ENCODE measurements at places on chromosomes 3 and 15.

DNA sequence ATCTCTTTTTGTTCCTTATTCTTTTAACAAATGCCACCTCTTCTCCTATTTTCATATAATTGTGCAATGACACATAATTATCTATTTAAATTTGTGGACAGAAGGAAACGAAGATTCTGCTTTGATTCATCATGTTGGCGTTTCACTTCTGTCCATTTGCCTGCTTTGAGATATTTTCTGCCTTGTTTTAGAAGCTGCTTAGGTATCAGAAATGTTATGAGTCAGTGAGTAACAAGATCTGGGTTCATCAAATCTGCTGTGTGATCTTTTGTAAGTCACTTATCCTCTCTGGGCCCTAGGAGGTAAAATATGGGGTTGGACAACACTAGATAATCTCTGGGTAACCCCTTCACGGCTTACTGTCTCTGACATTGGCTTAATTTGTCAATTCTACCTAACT lies 7.3 kb upstream of the MINDY4B start:
- DNase-seq, result no peak

GRCh38 chr3:20575146-20575545 lies 389.1 kb upstream of the SGO1 start:
- DNase-seq, result no peak

GRCh38 chr15:41847981-41848380 lies 9.3 kb downstream of the PLA2G4B start:
- DNase-seq, result no peak

DNA sequence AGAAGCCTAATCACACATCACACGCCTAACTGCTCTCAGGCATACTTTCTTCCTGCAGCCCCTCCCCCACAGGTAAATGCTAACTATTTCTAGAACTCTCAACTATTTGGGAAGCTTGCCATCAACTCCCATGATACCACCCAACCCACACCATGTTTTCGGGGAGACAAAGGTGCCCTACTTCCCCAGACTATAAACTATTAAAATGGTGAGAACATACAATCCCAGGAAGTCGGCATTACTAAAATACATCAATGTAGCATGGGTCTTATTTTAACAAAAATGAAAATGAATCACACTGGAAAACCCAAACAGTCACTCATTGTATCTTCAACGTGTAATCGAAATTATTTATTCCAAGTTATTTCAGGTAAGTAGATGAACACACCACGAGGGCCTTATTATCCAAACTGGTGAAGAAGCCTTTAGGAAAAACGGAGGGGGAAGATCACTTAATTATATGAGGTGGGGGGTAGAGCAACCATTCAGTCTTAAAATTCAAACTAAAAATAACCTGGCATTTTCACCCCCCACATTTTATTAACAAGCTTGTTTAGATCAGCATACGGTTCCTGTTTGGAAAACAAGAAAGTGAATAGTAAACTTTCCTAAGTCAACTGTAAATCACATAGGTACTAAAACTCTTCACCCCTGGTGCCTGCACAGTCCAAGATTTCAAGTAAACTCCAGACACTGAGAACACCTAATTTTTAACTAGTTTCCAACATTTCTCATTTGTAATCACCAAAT lies 1.9 kb downstream of the TBL1XR1 start:
- DNase-seq, result no peak

- DNase-seq, result no peak
Measured at GRCh38 chr3:30129765-30130164, 476.6 kb upstream of the TGFBR2 start.

- DNase-seq, result no peak
Measured at GRCh38 chr15:83733206-83733605, 79.3 kb downstream of the ADAMTSL3 start.

DNA sequence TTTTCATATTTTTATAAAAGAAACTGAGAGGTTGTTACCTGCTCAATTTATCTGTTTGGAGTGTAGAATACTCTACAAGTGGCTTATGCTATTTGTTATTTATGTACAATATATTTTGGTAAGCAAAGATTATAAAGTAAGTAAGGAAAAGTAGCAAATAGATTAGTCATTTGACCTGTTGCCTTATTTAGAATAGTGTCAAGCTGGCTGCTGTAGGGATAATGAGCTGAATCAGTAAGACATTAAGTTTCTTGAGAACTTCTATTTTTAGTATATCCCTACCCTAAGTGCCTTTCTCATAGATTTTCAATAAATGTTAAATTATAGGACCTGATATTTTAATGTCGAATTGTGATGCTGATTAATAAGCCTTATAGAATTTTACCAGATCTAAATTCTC lies 37.2 kb downstream of the ECT2 start:
- no peak for DNase-seq

DNA sequence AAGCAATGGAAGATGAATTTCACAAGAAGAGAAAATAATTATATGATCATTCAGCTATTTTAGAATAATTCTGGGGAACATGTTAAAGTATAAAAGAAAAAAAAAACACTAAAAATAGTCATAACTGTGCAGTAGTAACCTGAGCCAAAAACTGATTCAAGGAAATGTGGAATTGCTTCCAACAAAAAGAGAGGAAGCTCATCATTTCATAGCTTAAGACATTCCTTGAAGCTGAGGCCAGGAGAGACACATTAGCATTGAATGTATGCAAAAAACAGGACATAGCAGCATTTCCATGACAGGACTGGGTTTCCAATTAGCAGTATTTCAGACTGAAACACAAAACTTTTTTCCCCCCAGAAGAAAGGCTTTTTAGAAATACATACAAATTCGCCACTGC lies 27.7 kb upstream of the LRRN1 start:
- DNase-seq, result no peak

- DNase-seq, result no peak
Measured at GRCh38 chr15:75353604-75354003, 6.8 kb downstream of the NEIL1 start.

GRCh38 chr3:123380261-123380660 lies 68.6 kb downstream of the ADCY5 start:
- no peak for DNase-seq

GRCh38 chr3:46902188-46902631 lies 24.7 kb downstream of the PTH1R start:
- no peak for DNase-seq

DNA sequence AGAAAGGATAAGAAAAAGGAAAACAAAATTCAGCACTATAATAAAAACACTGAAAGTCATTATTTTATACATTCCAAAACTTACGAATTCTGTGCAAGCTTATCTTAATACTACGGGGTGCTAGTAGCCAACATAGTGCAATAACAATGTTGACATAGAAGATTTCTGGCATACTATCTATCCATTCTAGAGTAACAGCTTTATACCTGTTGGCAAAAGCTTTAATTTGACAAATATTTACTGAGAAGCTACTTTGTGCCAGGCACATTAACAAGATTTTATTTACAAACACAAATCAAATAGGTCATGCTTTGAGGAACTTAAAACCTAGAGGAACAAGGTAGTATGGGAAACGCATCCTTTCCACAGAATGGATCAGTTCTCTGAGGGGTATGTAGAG lies 1.1 kb downstream of the ACKR4 start:
- DNase-seq, result no peak

DNA sequence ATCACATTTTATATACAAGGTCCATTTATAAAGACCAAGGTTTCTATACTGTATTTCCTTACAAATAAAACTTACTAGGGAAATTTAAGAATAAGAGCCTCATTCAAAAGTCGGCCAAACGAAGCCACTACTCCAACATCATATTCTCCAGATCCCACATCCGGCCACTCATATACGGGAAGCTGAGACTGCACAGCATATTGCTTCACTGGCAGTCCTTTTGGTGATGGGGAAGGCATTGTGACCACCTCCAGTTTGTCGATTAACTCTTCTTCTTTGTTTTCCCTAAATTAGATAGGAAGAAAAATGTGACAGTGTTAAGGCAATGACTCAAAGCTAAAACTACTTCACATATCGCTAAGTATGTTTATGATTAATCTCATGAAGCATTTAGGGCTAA lies 2.7 kb downstream of the MTFMT start:
- DNase-seq, result no peak

DNA sequence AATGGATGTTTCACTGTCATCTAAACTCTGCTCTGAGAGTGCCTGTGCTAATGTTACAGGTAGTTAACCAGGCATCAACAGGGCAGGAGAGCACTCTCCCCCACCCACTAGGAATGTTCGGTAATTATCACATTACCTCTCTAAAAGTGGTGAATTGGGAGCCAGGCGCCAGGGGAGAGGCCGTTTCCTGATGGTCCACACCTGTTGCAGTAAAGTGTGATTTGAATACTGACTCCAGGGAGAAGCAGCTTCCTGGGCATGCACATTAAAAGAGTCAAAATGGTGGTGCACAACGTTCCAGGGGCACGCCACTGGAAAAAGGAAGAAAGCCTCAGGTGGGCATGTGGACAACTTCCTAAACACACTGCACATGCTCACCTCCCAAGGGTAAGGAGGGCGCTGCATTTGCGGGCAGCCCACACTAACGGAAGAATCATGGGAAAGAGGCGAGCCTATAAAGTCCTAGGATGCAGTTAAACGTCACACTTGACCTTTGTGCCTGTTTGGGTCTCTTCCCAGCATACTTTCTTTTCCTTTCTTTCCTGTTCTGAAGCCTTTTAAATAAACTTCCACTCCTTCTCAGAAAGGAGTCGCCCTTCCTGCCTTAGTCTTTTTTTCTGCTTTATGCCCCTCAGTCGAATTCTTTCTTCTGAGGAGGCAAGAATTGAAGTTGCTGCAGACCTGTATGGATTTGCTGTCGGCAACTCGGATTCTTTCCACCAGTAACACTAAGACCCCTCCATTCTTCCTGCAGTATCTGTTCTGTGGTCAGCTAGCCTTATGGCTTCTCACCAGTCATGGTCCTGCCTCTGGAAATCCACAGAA lies 28.9 kb upstream of the GPD1L start:
- no peak for DNase-seq

DNA sequence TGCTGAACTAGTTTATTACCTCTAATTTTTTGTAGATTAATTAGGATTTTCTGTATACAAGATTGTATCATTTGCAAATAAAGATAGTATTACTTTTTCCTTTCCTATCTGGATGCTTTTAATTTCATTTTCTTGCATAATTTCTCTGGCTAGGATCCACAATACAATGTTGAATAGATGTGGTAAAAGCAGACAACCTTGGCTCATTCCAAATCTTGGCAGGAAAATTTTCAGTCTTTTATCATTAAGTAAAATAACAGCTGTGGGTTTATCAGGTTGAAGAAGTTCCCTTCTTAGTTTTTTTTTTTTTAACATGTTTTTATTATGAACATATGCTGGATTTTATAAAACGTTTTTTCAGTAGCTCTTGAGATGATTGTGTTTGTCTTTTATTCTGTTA lies 422.6 kb downstream of the AGBL1 start:
- DNase-seq, result no peak

DNA sequence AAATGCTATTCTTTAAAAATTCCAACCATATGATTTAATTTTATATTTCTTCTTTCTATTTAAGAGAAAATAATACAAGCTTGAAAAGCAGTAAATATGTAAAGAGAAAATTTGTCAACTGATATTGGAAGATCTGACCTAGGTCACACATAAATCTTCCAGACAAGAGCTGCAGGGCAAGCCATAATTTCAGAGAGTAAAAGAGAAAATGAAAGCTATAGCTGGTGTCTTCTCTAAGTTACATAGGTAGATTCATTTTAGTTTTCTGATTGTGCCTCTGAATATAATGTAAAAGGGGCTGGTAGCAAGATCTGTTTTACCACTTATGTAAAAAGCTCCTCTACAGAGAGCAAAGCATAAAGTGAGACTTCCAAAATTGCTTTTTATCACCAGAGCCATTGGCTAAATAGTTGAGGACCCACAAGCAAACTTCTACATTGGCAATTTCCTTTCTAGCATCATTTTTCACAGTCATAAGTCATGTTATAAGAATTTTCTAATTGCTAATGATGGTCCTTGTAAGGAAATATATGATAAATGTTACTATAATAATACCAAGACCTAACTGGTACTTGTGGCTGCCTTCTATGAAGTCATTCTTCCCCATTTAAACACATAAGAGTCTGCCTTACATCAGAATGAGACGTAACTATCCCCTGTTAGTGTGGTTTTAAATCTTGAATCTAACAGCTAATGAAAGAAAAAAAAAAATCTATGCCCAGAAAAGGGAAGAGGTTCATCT lies 80.8 kb upstream of the SKOR1 start:
- DNase-seq, result no peak

DNA sequence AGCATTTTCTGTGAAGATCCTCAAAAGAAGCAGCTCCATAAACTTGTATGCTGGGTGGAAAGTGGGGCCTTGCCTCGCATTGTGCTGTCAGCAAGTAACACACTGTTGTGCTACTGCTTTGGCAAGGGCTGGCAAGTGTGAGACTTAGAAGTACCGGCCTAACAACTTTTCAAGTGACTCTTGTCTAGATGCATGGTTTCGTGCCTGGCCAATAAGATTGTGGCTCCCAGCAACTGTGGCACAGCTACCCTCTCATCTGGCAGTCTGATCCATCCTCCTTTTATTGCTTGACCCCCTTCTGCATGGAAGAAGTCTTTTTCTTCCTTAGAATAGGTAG lies 79.4 kb upstream of the VEPH1 start:
- DNase-seq, result no peak

DNA sequence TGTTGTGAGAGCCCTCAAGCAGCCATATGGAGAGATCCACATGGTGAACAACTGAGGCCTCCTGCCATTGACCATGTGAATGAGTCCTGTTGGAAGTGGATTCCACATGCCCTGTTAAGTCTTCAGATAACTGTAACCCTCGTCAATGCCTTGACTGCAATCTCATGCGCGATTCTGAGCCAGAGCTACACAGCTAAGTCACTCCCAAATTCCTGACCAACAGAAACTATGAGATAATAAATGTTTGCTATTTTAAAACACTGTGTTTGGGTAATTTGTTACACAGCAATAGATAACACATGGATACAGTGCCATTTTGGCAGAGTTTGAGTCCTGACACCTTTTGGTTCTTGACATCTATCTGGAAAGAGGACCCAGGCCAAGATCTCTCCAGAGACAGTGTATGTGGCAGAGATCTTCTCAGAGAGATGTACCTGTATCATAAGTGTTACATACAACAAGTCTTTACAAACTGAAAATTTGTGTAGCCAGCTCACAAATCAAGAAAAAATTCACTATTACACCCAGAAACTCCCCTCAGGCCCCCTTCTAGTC lies 34.5 kb upstream of the BNC1 start:
- DNase-seq, result no peak

- DNase-seq, result no peak
Measured at GRCh38 chr15:32723171-32723948, 5.6 kb downstream of the GREM1 start.

- DNase-seq, result no peak
Measured at GRCh38 chr15:73596174-73596573, 37.0 kb downstream of the NPTN start.

GRCh38 chr3:148186881-148187280 lies 510.8 kb upstream of the AGTR1 start:
- DNase-seq, result no peak

Measured in D721Med (cell line).